ENCODE measurements at places on chromosomes 16 and 17.

DNA sequence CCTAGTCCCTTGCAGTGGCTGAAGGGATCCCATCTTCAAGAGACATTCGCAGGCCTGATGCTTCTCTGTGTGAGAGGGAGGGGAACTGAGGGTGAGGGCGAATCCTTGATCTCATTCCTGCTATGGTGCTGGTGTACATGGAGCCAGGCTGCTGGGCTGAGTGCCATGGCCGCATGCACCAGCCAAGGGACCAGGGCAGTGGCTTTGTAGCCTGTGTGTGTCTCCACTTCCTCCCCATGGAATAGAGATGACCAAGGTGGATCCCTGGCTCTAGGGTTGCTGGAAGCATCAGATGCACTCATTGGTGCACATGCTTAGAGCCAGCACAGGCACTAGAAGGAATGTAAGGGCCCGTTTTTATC is 195.0 kb downstream of the FOXL1 start:
- DNase-seq = no peak

GRCh38 chr17:74141612-74142011 is 61.9 kb upstream of the RPL38 start:
- no peak for DNase-seq

GRCh38 chr17:51279183-51279582 is 18.8 kb downstream of the UTP18 start:
- DNase-seq = no peak

GRCh38 chr17:44969144-44969780 is 1.2 kb upstream of the C1QL1 start:
- DNase-seq = no peak
